ENCODE measurements at places on chromosomes 5 and 9. TPM values are rescaled to one million over a fixed set of nuclear protein-coding genes. Genes with fewer than 3 reads are reported as not detected.

Gene GARIN3
- total RNA-seq: not detected

Gene SLC27A4
- 20.8 TPM for total RNA-seq

Gene CXCL14
- 0.14 TPM for total RNA-seq

Gene PFN3
- not detected for total RNA-seq

Gene PCA3
- not detected for total RNA-seq

Gene CBY3
- total RNA-seq: 0.29 TPM
